LoVo (cell line): ENCODE measurements at places on chromosomes 16 and 17.

DNA sequence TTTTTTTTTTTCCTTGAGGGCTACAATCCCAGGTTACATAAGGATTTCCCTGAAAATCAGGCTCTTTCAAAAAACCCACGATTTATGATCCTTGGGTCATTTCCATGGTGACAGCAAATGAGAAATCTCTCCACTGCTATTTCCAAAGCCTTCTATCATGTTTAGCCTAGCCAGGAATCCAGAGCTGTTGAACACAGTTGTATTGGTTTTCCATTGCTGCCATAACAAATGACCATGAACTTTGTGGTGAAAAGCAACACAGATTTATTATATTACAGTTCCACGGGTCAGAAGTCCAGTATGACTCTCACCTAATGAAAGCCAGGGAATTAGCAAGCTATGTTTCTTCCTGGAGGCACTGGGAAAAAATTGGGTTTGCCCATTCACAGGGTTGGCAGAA is 106.6 kb downstream of the MAF start:
- no peak for DNase-seq

- no peak for DNase-seq
These were observed 150.6 kb downstream of the MAF start for GRCh38 chr16:79449900-79450299.

DNA sequence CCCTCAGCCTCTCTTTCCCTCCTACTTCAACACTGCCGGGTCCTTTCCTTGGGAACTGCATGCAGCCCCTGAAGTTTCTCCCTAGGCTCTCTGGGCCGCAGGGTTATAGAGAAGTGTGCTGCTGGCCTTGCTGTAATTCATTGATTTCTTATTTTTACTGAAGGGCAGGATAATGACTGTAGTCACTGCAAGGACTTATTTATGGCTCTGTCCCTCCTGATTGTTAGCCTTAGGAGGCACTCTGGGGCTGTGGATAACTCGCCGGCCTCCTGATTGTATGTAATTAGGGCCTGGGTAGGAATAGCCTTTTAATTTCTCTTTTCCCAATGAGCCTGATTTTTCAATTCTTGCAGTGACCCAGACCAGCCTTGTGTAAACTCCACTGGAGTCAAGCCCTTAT is 138.3 kb upstream of the CDH13 start:
- DNase-seq, result no peak

DNA sequence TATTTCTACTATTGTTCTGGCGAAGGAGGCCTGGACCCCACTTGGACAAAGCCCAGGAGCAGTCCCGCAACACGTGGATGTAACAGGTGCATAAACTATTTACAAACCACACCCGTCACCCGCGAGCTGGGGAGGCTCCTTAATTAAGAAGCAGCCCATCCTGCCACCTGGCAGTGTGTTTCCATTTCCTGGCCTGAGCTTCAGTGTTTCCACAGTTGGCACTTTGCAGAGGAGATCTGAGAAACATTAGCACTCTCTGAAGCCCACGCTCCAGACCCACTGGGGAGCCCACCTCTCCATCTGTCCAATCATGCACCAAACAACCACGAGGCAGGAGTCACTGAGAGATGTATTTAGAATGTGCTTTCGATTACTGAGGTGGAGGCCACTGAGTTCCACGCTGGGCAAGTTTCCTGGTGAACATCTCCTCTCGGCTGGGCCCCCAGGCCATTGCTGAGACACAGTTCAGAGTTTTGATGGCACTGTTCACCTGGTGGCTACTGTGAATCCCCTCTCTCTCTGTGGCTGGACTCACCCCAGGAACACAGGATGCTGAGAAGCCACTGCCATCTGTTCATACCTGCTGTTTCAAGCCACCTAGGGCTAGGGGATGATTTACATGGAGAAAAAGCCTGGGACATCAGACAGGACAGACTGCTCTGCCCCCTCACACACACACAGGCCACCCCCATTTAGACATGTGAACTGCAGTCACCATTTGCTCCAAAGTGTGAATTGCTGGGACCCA is 129.1 kb downstream of the AIPL1 start:
- DNase-seq, result no peak
